Stimulated activated CD8-positive, alpha-beta memory T cell treated with anti-CD3 and anti-CD28 coated beads, Interleukin-12 subunit alpha, Interleukin-12 subunit beta, amount 100 ng/mL, for 1 hour (primary cell): ENCODE measurements at places on chromosomes 5 and 9.

GRCh38 chr9:89402695-89403427, 84.6 kb downstream of the SECISBP2 start:
- no peak for DNase-seq

DNA sequence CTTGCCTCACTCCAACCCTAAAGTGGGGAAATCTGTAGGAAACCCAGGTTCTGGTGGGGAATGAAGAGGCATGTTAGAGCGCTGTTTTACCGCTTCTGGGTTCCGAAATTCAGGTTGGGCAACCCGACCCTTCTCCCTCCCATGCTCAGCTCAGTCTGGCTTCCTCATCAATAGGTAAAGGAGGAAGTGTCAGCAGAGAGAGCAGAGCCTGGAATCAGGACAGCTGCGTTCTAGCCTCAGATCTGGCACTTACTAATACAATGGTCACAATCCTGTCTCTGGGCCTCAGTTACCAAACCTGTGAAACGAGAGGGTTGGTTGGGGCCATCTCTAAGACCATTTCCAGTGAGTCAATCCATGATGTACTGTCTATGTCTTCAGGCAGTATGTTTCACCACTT, 16.2 kb upstream of the TNIP1 start:
- no peak for DNase-seq

DNA sequence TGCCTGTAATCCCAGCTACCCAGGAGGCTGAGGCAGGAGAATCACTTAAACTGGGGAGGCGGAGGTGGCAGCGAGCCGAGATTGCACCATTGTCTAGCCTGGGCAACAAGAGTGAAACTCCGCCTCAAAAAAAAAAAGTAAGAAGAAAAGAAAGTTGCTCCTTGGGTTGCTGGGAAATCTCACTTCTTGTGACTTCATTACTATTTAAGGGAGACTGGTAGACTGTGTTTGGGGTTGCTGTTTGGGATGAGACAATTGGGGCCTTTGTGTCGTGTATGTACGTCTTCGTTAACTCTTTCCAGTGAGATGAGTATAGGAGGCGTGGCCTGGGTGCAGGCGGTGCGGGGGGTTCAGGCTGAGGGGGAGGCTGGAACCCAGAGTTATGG, 11.6 kb downstream of the NDST1 start:
- no peak for DNase-seq

- DNase-seq, result no peak
These were observed 6.1 kb upstream of the SLC34A1 start for GRCh38 chr5:177377851-177378776.

- DNase-seq, result no peak
These were observed 237.4 kb upstream of the WWC1 start for GRCh38 chr5:168054091-168054490.

DNA sequence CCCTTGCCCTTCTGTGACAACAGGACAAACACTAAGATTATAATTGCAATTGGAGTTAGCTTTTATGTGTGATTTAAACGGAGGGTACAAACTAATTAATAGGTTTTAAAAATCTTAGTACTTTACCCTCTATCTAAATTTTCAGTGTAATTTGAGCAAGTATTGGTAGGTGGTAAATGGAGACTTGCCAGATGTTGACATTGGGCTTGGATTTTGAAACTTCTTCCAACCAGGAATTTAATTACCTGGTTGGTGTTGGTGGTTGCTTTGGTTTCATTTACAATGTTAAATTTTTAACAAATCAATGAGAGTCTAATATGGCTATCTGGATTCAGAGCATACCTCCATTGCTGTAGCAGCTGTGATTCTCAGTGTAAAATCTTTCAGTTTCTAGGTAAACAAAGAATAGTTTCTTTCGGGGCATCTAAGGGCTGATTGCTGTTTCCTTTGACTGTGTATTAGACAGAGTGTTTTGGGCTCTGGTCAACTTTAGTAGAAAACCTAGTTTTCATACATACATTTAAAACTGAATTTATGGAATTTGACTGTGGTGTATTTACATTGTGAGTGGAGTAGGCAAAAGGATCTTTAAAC, 1.9 kb downstream of the DAPK1 start:
- no peak for DNase-seq

DNA sequence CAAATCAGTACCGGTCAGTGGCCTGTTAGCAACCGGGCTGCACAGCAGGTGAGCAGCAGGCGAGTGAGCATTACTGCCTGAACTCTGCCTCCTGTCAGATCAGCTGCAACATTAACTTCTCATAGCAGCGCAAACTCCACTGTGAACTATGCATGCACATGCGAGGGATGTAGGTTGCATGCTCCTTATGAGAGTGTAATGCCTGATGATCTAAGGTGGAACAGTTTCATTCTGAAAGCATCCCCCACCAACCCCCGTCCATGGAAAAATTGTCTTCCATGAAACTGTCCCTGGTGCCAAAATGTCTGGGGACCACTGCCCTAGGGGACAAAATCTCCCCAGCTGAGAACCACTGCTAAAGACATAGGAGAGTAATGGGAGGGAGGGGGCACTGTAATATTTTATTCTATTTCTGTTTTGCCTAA, 51.1 kb downstream of the P4HA2 start:
- DNase-seq, result no peak

DNA sequence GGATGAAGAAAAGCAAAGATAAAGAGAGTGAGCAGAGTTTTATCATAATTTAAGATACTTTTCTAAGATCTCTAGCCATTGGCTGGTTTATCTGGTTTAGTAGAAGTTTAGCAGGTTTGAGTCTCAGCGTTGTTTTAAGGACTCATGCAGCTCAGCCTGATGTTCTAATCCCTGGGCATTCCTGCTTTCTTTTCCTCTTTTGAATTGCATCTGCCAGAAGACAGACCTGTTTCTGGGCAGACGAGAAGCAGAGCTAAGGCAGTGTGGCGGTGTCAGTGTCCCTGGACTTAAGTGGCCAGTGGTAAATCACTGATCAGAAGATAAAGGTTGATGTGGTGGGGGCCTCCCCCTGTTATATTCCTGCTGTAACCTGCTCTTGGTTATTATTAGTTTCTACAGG, 138.6 kb downstream of the ADCY2 start:
- DNase-seq, result no peak

DNA sequence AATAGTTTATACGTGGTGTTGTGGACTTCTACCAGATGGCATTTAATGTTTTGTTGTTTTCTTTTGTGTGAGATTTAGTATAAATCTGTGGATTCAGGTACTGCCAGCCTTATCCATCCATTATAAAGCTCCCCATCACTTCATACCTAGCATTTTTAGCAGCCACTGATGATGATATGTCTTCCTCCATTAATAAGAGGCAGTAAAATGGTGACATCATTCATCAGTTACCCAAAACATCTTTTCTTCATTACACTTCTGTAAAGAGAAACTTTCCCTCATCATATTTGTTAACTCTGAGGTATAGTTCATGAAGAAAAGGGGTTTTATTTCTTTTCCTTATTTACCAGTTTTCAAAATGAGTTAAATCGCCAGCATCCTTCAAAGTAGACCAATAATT, 19.4 kb downstream of the CHD1 start:
- DNase-seq, result no peak

GRCh38 chr9:18849270-18849669, 183.7 kb downstream of the SAXO1 start:
- no peak for DNase-seq
